Progenitor cell of endocrine pancreas (in vitro differentiated cells): ENCODE measurements at places on chromosomes 6 and 20. TPM values are rescaled to one million over a fixed set of nuclear protein-coding genes. Genes with fewer than 3 reads are reported as not detected.

GRCh38 chr6:113763311-113763766 is 93.8 kb upstream of the MARCKS start:
- H3K27ac ChIP-seq = no peak overlapping the region
- no peak for DNase-seq
- peaks cover 14% of the 10 kb centered on the region for H3K27me3 ChIP-seq
- peaks cover 2% of the 10 kb centered on the region for H3K4me1 ChIP-seq

DNA sequence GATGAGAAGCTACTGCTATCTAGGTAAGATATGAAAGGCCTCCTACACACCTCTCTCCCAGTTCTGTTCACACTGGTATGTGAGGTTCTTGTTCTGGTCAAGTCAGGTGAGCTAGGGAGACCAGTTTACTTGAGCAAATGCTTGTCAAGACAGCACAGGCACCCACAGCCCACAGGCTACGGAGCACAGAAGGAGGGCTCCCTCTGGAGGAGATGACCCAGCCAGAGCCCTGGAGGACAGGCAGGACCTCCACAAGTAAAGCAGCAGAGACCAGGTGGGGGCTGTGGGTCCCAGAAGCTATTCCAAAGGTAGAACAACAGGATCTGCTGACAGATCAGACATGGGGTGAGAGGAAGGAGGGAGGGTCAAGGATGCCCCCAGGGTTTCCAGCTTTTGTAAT is 13.2 kb downstream of the MMP24OS start:
- no peak overlapping the region for H3K4me3 ChIP-seq
- peak overlapping the region; percentile 57 for H3K27ac ChIP-seq
- DNase-seq = no peak
- H3K36me3 ChIP-seq = peaks cover 8% of the 10 kb centered on the region

DNA sequence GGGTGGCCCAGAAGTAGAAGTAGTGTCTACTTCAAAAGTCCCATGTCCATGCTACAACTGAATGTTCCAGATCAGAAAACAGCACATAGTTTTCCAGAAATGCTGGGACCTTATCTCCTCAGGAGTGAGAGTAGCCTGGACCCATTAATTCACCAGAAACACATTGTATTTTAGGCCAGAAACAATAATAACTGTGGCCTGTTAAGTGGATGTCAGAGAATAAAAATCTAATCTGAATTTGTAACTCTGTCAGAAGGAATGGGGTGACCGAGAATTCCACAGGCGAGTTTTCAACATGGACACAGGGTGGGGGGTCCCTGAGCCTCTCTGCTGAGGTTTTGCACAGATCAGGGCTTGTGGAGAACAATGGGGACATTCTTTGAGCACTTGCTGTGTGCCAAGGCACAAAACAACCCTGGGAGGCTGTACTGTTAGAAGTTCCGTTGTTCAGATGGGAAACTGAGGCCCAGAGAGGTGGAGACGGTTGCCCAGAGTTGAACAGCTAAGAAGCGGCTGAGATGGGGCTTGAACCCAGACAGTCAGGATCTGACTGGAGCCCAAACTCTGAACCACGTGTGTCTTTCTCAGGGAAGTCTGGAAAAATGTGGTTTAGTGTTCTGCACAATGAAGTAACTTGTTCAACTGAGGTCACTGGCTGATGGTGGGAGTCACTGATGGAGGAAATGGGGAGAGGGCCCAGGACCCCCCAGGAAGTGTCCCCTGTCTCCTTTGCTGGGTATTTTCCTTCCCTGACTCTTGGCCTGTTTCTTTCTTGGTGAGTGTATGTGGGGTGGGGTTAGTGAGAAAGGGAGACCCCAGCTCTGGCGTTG is 44.2 kb downstream of the SNAI1 start:
- DNase-seq = no peak
- peak overlapping the region; percentile 41 for H3K27ac ChIP-seq
- no peak overlapping the region for H3K4me3 ChIP-seq
- no peaks in the 10 kb centered on the region for H3K4me1 ChIP-seq
- no peaks in the 10 kb centered on the region for H3K36me3 ChIP-seq
- peaks cover 3% of the 10 kb centered on the region for H3K27me3 ChIP-seq

DNA sequence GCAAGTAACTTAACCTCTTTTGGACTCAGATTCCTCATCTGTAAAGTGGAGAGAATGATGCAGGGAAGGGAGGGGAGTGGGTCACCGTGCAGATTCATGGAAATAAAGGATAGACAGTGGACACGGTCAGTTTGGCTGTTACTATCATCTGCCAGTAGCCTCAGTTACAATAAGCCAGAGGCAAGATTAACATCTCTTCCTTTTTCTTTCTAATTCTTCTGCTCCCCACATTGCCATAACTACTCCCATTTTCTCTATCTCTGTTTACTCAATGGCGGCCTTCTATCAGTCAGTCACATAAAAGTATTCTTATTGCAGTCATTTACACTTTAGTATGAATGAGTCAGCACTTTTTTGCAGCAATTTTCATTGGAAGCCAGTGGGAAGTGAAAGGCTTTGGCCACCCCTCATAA is 49.2 kb downstream of the PPP1R16B start:
- no peak overlapping the region for H3K27ac ChIP-seq
- H3K4me1 ChIP-seq = no peaks in the 10 kb centered on the region

DNA sequence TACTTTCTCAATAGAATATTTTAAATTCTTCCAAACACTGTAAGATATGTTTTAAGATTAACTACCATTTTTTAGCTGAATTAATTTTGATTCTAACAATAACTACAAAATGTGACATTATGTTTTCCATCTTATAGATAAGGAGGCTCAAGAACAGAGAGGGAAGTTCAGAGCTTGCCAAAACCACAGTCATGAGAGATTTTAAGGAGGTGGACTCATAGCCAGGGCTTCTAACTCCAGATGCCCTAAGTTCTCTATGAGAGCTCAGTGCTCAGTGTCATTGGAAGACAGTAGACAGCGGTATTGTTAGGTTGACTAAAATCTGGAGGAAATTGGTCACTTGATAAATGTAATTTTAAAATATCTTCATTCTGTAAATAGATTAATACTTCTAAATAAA is 144.2 kb downstream of the PACRG start:
- H3K4me3 ChIP-seq = no peak overlapping the region
- H3K27me3 ChIP-seq = no peaks in the 10 kb centered on the region
- H3K4me1 ChIP-seq = peaks cover 2% of the 10 kb centered on the region
- peaks cover 1% of the 10 kb centered on the region for H3K36me3 ChIP-seq
- no peak for DNase-seq

DNA sequence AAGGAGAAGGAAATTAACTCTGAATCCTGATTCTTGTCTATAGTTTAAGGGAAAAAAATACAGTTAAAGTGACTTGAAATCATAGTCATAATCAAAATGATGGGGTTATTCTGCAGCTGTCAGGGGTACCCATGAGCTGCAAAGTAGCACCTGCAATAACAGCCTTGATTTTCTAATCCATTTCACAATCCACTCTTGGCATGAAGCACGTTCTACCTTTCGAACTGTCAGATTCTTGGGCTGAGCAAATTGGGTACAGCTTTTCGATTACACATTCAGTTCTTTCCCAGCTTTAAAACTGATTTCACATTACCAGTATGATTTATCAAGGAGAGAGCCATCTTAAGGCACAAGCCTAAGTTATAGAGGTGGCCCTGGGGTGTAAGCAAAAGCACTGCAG is 118.5 kb upstream of the DTNBP1 start:
- H3K27ac ChIP-seq = peak overlapping the region; percentile 77
- no peaks in the 10 kb centered on the region for H3K36me3 ChIP-seq
- H3K4me3 ChIP-seq = no peak overlapping the region
- peaks cover 4% of the 10 kb centered on the region for H3K4me1 ChIP-seq

GRCh38 chr6:135568379-135568778 is 70.8 kb upstream of the AHI1 start:
- peaks cover 33% of the 10 kb centered on the region for H3K4me1 ChIP-seq
- no peak overlapping the region for H3K4me3 ChIP-seq
- H3K27ac ChIP-seq = no peak overlapping the region
- H3K36me3 ChIP-seq = no peaks in the 10 kb centered on the region

DNA sequence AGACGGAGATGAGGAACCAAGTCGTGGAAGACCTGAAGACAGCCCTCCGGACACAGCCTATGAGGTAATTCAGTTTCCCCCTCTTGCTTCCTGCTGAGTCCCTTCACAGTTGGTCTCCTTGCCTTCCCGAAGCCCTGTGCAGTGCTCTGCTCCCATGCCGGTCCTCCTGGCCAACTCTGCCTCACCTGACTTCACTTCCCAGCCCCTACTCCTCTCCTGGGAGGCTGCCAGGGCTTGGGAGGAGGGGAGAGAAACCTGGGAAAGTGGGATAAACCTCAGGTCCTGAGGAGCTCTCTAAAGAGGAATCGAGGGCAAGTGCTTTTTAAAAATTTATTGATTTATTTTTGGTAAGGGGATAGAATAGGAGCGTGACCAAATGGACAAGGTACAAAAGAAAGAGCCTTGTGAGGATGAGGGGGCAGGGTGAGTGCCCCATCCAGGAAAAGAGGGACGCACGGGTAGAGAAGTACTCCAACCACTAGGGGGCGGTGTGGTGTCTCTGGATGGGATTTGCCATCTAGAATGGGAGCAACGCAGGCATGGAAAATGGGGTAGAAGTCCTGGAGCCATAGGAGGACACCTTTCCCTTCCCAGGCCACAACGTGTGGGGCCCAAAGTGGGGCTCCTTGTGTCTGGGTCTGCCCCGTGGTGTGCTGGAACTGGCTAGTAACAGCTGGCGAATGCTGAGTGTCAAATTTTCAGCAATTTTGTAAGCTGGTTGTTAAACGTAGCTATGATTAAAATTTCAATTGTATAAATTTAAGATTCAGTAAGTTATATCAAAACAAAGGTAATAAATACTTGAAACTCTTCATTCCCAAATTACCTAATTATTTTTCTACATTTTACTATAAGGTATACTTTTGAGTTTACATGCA is 69.0 kb downstream of the MOCS1 start:
- no peak overlapping the region for H3K4me3 ChIP-seq
- H3K27ac ChIP-seq = peak overlapping the region; percentile 49
- H3K4me1 ChIP-seq = no peaks in the 10 kb centered on the region
- DNase-seq = peak; percentile 32
- peaks cover 4% of the 10 kb centered on the region for H3K27me3 ChIP-seq

- peaks cover 15% of the 10 kb centered on the region for H3K27me3 ChIP-seq
- H3K36me3 ChIP-seq = no peaks in the 10 kb centered on the region
- DNase-seq = no peak
- H3K4me3 ChIP-seq = no peak overlapping the region
- H3K4me1 ChIP-seq = peaks cover 15% of the 10 kb centered on the region
Measured at GRCh38 chr6:125528621-125529041, 220.8 kb upstream of the HEY2 start.

DNA sequence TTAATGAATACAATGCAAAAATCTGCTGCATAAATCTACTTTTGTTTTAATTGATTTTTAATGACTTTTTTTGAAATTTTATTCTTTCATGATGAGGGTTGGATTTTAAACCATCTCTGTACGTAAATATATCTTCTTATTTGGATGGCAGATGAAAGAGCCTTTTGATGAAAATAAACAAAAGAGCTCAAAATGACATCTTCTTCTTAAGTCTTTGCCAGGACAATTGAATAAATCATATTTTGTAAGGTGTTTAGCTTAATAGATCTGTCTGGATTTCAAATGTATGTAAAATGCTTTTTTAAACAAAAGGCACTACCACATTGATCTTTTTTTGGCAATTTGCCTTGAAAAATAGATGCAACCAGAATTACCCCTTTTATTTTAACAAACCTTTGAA is 39.3 kb downstream of the KIF6 start:
- H3K4me3 ChIP-seq = no peak overlapping the region
- no peaks in the 10 kb centered on the region for H3K36me3 ChIP-seq
- no peaks in the 10 kb centered on the region for H3K4me1 ChIP-seq
- H3K27ac ChIP-seq = no peak overlapping the region

- H3K4me3 ChIP-seq = no peak overlapping the region
- no peaks in the 10 kb centered on the region for H3K36me3 ChIP-seq
- H3K27ac ChIP-seq = no peak overlapping the region
- DNase-seq = no peak
- H3K4me1 ChIP-seq = no peaks in the 10 kb centered on the region
Measured at GRCh38 chr20:59814840-59815340, 118.5 kb downstream of the SYCP2 start.

- peaks cover 36% of the 10 kb centered on the region for H3K27me3 ChIP-seq
- no peak overlapping the region for H3K27ac ChIP-seq
- no peaks in the 10 kb centered on the region for H3K36me3 ChIP-seq
- H3K4me1 ChIP-seq = peaks cover 17% of the 10 kb centered on the region
Measured at GRCh38 chr6:16243055-16243454, 4.7 kb downstream of the GMPR start.

GRCh38 chr6:126831461-126831860 is 287.0 kb upstream of the RSPO3 start:
- H3K27ac ChIP-seq = no peak overlapping the region
- H3K27me3 ChIP-seq = no peaks in the 10 kb centered on the region
- H3K4me1 ChIP-seq = peaks cover 4% of the 10 kb centered on the region
- H3K36me3 ChIP-seq = no peaks in the 10 kb centered on the region
- DNase-seq = no peak
- H3K4me3 ChIP-seq = no peak overlapping the region

GRCh38 chr6:119132261-119132981 is 54.0 kb upstream of the FAM184A start:
- H3K4me3 ChIP-seq = no peak overlapping the region
- no peaks in the 10 kb centered on the region for H3K36me3 ChIP-seq

DNA sequence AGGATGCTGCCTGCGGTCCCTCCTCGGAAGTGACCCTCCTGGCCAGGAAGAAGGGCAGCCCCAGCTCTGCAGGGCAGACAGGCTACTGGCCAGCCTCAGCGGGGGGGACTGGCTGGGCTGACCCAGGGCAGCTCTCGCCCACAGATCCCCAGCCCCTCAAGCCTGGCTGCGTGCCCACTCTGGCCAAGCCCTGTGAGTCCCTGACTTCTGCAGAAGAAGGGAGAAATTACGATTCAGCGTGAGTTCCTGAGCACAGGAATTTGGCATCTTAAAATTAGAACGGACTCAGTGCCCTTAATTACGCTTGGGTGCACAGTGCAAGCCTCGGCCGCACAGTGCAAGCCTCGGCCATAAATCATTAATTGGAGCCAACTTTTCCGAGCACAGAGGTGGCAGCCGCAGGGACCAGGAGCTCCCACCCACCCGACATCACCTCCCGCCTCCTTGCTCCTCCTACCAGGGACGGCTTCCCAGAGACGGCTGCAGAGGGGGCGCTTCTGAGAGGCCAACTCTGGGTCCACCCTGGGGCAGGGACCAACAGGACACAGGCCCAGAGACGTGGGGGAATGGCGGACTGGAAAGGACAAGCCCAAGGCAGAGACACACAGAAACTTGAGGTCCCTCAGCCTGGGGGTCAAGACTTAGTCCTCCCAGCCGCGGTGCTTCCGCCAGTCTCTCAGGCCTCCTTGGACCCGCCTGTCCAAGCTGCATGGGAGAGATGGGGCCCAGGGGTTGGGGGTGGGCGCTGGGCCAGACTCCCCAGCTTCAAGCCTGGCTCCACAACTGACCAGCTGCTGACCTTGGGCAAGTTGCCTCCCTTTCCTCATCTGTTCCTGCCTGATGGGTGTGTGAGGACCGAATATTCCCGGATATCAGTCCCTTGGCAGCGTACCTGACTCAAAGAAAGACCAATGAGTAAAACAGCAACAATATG is 165.4 kb downstream of the TAF4 start:
- no peaks in the 10 kb centered on the region for H3K36me3 ChIP-seq
- H3K4me3 ChIP-seq = no peak overlapping the region
- no peak overlapping the region for H3K27ac ChIP-seq
- no peak for DNase-seq
- H3K4me1 ChIP-seq = peaks cover 9% of the 10 kb centered on the region

Gene CLPSL2
- not detected in 2 replicates for total RNA-seq

Gene MUC21
- total RNA-seq = not detected in 2 replicates

Gene TFB1M
- total RNA-seq = 33.2 and 37.4 TPM in 2 replicates

Gene PPP1R11
- total RNA-seq = 45.1 and 48.4 TPM in 2 replicates
